ENCODE measurements at places on chromosomes 3 and 15. TPM values are rescaled to one million over a fixed set of nuclear protein-coding genes. Genes with fewer than 3 reads are reported as not detected.

MYH15 gene
- 0.06 TPM for total RNA-seq

STRA6 gene
- total RNA-seq = 0.48 TPM

STX19 gene
- total RNA-seq = not detected

C3orf49 gene
- not detected for total RNA-seq

TMEM42 gene
- total RNA-seq = 14.5 TPM

- no peak for DNase-seq
These were observed 68.1 kb downstream of the SLC6A1 start for GRCh38 chr3:11060500-11061251.

GRCh38 chr3:107927361-107928083 lies 163.3 kb downstream of the CD47 start:
- no peak for DNase-seq

- DNase-seq = no peak
These were observed 123.2 kb downstream of the LRRK1 start for GRCh38 chr15:101042320-101042719.

DNA sequence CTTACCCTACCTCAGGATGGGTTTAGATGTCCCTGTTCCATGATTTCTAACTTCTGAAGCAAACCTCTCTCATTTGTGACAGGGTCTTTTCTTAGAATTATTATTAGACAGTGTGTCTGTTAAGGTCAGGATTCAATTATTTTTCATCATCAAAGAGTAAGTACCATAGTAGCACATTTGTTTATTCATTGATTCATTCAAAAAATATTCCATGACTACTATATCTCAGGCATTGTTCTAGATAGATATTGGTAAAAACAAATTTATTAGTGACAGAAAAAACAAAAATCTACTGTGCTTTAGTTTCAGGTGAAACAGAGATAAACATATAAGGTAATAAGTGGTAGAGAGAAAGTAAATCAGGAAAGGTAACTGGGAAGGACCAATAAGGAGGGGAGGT lies 3.5 kb upstream of the PLOD2 start:
- DNase-seq = no peak

GRCh38 chr3:171200052-171200749 lies 173.7 kb upstream of the SLC2A2 start:
- DNase-seq = no peak

DNA sequence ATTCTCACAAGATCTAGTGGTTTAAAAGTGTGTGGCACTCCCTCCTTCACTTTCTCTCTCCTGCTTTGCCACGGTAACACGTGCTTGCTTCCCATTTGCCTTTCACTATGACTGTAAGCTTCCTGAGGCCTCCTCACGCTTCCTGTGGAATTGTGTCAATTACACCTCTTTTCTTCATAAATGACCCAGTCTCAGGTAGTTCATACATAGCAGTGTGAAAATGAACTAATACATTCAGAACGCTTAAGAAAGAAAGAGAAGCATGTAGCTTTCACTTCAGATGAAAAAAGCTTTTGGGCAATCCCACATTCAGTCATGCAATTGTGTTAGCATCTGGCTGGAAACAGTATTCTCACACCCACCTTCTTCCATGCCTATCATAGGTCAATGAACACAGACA lies 24.4 kb downstream of the P3H2 start:
- no peak for DNase-seq

GRCh38 chr3:61078048-61078752 lies 173.1 kb downstream of the FHIT start:
- no peak for DNase-seq

DNA sequence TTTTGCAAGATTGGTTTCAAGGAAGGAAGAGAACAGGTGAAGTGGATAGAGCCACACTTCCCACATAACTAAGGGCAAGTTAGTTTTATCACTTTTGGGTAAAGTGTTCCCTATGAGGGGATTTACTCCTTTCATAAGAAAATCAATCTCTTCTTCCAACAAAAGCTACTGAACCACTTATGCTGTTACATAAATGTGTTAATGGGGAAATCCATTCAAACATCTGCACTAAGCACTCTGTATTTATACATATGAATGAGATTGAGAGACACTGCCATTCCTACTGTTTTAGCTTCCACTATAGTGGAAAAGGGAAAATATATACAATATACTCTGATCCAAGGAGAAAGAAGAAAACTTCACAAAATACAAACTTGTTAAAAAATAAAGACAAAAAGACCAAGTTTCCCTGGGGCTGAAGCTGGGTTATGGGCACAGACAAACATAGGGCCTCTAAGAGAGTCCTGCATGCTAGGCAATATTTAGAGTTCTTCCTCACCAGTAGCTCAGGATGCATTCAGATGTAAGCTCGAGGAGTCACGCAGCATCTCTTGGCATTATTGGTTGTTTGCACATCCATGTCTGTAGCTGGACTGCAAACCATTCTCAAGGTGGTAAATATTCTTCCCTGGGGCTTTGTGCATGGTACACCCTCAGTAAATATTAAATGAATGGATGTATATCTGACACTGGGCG lies 454.2 kb downstream of the FGF12 start:
- DNase-seq = no peak

GRCh38 chr3:129399895-129400357 lies 28.5 kb downstream of the EFCAB12 start:
- DNase-seq = no peak

- DNase-seq = no peak
These were observed 596.3 kb downstream of the PYDC2 start for GRCh38 chr3:192057261-192057660.

- DNase-seq = no peak
These were observed 4.3 kb upstream of the CLK3 start for GRCh38 chr15:74611341-74611740.

- DNase-seq = no peak
These were observed 54.5 kb downstream of the PSMD6 start for GRCh38 chr3:63968612-63969350.

DNA sequence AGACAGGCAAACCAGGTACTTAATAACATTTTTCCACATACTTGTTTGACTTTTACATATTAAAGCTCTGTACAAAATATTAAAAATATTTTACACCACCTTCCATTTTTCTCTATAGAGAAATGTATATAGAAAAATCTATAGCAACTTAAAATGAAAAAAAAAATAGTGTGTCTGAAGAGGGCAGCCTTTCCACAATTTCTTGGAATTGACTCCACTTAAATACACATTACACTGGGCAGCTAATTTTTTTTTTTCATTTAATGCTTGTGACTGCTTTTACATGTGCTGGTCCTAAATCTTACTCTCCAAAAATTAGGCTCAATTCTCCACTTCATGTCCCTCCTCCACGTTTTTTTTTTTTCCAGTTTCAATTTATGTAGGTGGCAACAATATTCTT lies 427.0 kb upstream of the RBMS3 start:
- no peak for DNase-seq

GRCh38 chr3:21672303-21672702 lies 78.7 kb downstream of the ZNF385D start:
- DNase-seq = peak; percentile 93

DNA sequence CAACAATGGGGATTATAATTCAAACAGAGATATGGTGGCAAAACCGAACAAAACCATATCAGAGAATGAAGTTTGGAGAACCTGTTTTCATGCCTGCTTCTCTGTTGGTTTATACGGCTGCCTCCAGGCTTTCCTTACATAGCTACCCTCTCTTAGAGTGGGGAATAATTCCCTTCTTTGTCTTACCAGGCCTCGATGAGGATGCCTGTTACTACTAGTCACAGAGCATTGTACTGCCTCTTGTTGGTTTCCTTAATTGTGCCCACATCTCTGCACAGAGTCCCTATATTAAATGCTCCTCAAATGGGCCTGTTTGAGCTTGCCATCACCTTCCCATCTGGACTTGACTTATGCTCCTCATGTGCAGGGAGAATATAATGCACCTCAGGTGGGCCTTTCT lies 92.9 kb downstream of the NCEH1 start:
- no peak for DNase-seq

GRCh38 chr3:181629029-181629428 lies 82.7 kb upstream of the SOX2 start:
- no peak for DNase-seq

DNA sequence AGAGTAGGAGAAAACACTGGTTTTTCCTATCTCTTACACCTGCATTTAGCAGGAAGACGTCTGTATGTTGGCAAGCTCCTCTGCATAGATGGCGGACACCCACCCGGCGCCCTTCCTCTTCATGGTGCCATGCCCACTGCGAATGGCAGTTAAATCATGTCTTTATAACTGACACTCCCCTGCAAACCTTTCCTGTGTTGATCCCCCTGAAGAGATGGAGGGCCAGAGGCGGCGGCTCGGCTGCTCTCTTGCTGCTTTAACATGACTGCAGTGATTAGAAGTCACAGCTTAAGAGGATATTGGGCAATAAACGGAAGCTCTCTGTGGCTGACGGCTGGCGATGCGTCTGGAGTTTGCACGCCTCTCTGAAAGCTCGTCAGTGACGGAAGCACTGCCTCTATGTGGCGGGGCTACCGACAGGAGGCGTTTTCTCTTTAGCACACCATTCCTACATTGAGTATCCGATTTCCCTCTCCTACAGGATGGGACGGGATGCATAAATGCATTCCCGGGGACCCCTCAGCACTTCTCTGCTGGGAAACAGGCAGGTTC lies 25.5 kb upstream of the SNRPA1 start:
- DNase-seq = no peak

DNA sequence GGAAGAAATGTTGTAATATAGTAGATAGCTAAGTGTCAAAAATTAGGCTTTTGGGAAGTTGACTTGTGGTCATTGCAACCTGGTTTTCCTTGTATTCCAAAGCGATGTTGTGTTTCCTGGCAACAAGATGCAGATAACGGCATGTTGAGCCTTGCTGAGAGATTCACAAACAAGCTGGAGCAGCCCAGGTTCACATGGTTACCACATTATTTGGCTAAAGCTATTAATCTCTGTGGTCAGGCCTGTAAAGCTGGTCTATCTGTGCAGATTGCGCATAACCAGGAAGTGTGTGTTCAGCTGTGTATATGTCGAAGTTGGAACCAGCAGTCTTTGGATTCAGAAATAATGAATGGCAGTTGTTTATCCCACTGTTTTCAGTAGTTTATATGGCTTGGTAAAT lies 6.6 kb downstream of the TIPARP start:
- no peak for DNase-seq
